Fibroblast of lung (primary cell): ENCODE measurements at places on chromosomes 5 and 9. TPM values are rescaled to one million over a fixed set of nuclear protein-coding genes. Genes with fewer than 3 reads are reported as not detected.

Gene SARDH
- total RNA-seq, result 4.8 and 9.0 TPM in 2 replicates

Gene QRFP
- total RNA-seq, result not detected in 2 replicates

Gene PCDHA11
- 0.51 and 0.66 TPM in 2 replicates for total RNA-seq

Gene TRIM14
- total RNA-seq, result 4.4 and 8.6 TPM in 2 replicates

Gene ADAMTS19
- 0.33 TPM in 1 of 2 replicates, not detected in the other for total RNA-seq

Gene PLPP6
- 5.1 and 8.9 TPM in 2 replicates for total RNA-seq

Gene TLX3
- total RNA-seq, result not detected in 2 replicates

Gene NTNG2
- 0.77 and 2.1 TPM in 2 replicates for total RNA-seq

Gene RELL2
- 2.6 and 3.0 TPM in 2 replicates for total RNA-seq

Gene FAF2
- total RNA-seq, result 35.4 and 38.5 TPM in 2 replicates

Gene WNT8A
- not detected in 2 replicates for total RNA-seq

Gene FRMD3
- under 0.01 and 0.66 TPM in 2 replicates for total RNA-seq

Gene SEPTIN8
- 50.3 and 64.2 TPM in 2 replicates for total RNA-seq

Gene PCDHGA8
- total RNA-seq, result 2.6 and 4.6 TPM in 2 replicates
